ENCODE measurements at places on chromosomes 4 and X.

DNA sequence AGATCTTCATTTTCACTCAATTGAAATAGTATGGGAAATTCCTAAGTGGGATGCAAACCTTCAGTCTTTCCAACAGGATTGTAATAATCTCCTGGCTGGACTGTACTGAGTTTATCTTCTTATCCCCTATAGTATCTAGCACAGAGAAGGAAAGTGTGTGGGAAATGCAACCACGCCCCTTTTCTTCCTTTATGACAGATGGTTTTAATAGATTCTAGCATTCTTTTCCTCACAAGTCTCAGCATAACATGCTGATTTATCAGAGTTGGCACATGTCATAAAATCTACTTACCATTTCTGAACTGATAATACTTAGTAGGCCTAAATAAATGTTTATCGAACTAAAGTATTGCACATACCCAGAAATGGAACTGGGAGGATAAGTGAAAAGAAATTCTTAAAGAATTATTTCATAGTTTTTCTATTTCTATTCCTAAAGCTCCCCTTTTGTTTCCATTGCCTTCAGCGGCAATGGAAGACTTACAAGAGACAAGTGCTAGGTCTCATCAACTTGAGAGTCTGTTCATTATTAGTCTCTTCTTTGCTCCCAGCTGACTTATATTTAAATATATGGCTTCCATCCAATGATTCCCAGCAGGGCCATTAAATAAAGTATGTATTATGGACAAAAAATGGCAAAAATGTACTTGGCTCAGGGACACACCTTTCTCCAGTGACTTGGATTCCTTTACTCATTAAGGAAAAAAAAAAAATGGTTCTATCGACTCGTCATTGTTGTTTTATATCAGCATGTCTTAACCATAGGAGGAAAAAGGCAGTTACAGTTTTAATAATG is 484.5 kb downstream of the IL1RAPL1 start:
- DNase-seq, result no peak

GRCh38 chr4:169128902-169129301 is 118.8 kb upstream of the CBR4 start:
- DNase-seq, result no peak

GRCh38 chrX:83759872-83760271 is 101.1 kb upstream of the CYLC1 start:
- DNase-seq, result no peak

DNA sequence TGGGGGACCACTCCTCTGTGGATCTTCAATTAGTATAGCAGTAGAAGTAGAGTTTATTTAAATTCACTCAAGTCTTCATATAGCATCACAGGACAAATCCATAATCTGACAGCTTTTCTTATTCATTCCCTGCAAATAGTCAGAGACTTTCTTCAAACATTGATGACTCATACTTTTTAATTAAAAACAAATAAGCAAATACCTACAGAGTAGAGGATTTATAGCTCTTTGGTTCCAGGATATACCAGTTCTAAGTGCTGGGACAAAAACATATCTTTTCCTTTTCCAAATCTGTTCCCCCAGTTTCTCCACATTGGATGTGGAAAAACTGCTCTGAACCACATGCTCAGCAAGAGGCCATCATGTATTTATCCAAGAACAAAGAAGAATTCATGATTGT is 24.1 kb downstream of the EMCN start:
- DNase-seq, result no peak

DNA sequence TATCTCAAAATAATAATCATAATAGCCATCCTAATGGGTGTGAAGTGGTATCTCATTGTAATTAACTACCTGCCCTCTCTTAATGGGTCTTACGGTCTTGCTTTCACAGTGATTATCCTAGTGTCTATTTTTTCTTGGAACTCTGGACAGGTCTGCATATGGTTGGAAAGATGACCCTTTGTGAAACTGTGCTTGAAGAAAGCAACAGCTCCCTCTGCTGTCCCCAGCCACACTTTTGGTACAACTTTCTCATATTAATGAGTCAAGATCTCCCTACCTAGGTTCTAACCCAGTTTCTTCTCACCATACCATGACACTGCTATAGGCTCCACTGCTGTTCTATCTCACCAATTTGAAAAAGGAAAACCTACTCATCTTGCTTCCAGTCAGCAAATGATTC is 2.4 kb downstream of the TFDP3 start:
- DNase-seq, result no peak

- DNase-seq, result no peak
Observed at GRCh38 chr4:183106839-183107238, 7.8 kb downstream of the WWC2 start.

GRCh38 chr4:164438321-164438720 is 315.6 kb upstream of the SMIM31 start:
- no peak for DNase-seq

- DNase-seq, result no peak
Observed at GRCh38 chr4:127236889-127237288, 395.9 kb upstream of the INTU start.

DNA sequence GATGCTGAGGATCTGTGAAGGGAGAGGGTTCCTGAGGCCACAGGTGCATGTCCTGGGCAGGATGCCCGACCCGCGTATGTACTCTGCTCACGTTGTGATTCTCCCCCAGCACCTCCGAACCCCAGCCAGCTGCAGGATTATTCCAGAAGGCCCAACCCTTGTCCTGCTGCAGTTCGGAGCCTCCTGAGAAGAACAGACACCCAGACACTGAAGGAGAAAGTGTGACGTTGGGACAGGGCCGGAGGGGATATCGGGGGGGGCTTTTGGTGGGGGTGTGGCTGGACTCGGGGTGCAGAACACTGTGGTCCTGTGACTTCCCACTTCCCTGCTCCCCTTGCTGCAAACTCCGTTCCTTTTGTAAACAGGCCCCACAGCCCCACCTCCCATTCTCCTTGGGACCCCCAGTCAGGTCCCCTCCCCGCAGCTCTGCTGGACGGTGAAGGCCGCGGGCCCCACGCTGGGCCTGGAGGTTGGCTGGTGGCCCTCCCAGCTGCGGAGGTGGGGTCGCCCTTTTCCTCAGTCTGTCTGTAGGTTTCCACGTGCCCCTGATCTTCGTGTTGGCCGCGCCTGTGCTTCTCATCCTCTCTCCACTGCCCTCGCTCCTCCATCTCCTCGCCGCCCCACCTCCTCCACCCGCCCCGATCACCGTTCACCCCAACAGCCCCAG is 83.0 kb upstream of the ADRA2C start:
- DNase-seq, result no peak

GRCh38 chr4:145781351-145781750 is 101.4 kb downstream of the C4orf51 start:
- no peak for DNase-seq

GRCh38 chr4:121154103-121154515 is 10.0 kb downstream of the TNIP3 start:
- no peak for DNase-seq

- no peak for DNase-seq
Observed at GRCh38 chr4:7757501-7758471, 181.9 kb downstream of the AFAP1 start.

GRCh38 chr4:106303548-106304281 is 12.3 kb downstream of the TBCK start:
- DNase-seq, result no peak

DNA sequence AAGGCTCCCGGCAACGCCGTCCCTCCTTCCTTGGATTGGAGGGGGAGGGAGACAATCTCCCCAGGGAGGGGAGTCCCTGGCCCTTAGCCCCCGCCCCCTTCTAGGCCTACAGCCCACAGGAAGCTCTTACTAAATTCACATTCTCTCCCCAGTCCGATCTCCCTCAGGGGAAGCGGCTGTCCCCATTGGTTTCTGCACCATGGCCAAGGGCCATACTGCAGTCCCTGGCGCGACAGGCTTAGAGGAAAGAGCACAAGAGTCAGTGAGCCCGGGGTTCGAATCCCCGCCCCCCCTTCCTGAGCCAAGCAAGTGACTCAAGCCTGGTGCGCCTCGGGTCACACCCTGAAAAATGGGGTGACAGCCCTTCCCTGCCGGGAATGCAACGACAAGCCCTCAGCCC is 1.1 kb downstream of the ABLIM2 start:
- DNase-seq, result no peak

GRCh38 chr4:147638942-147639341 is 21.7 kb downstream of the TMEM184C start:
- no peak for DNase-seq

DNA sequence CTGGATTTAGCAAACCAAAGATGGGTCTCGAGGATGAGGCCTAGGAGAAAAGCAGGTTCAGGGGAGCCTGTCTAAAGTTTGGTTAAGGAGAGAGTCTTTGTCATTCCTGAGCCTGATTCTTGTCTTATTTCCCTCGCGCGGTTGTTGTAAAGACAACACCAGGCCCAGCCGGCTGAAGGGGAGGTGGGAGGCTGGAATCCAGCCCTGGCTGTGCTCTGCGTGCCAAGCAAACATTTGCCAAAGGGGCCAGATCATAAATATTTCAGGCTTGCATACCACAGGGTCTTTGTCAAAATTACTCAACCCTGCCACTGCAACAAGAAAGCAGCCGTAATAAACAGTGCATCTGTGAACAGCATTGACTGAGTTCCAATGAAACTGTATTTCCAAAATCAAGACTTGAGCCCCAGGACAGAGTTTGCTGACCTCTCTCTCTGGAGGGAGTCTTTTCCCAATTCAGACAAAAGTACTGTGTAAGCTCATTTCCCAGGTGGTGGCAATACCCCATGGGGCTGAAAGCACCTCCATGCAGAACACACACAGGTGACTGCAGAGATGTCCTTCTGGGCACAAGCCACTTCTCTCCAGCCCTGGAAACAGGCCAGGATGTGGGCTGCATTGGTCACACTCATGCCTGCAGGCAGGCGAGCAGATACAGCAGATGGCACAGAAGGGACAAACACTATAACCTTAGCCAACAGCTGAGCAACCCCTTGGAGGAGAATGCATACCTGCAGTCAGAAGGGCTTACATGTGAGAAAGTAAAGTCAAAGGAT is 320.3 kb downstream of the STK32B start:
- no peak for DNase-seq

GRCh38 chr4:15989424-15989823 is 26.4 kb upstream of the FGFBP2 start:
- no peak for DNase-seq

- no peak for DNase-seq
Observed at GRCh38 chr4:110087070-110087708, 111.2 kb downstream of the ELOVL6 start.

DNA sequence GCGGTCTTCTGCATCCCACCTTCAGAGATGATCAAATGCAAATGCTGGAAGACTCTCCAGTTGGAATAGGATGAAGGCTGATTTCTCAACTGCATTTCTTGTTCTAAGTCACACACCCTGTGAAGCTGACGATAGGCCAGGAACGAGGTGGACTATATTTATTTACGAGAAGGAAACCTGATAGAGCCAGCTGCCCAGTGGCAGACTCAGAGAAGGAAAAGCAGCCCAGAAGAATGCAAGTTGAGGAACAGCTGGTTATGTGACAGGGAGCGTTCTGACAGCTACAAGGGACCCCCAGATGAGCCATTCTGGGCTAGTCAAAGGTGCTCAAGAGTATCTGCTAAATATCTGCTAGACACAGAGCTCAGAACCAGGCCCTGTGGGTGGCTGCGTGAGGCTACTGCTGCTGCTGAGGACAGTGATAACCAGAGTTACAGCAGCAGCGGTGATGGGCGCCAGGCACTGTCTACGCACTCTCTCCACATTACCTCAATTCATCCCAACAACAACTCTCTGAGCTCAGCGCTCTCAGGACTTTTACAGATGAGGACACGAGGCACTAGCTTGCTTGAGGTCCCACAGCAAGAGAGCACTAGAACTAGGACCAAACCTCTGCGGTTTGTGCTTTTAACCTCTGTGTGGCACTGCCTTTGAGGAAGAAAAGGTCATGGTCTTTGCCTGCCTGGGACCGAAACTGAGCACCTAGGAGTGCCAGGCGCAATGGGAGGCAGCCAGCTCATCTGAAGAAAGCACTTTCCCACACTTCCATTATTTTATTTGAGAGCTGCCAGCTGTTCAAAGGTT is 69.0 kb downstream of the GATB start:
- DNase-seq, result no peak

DNA sequence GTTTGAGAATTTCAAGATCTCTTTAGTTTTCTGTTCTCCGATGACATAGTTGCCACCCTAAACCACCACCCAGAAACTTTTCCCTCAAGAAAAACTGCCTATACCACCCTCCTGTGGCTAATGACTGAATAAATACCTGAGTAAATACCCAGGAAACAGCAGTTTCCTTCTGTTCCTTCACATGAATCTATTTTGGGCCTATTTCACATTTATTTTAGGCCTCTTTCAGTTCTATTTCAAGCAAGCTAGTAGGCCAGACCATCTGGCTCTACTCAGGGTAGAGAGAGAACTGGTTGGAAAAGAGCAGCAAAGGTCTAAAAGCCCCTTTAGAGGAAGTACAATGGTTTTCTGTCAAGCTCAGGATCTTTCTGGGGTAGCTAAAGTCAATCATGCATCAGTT is 23.4 kb downstream of the ARHGEF9 start:
- DNase-seq, result no peak

- DNase-seq, result no peak
Observed at GRCh38 chr4:30456716-30457115, 263.5 kb upstream of the PCDH7 start.

GRCh38 chr4:107685740-107686139 is 34.3 kb downstream of the PAPSS1 start:
- no peak for DNase-seq

DNA sequence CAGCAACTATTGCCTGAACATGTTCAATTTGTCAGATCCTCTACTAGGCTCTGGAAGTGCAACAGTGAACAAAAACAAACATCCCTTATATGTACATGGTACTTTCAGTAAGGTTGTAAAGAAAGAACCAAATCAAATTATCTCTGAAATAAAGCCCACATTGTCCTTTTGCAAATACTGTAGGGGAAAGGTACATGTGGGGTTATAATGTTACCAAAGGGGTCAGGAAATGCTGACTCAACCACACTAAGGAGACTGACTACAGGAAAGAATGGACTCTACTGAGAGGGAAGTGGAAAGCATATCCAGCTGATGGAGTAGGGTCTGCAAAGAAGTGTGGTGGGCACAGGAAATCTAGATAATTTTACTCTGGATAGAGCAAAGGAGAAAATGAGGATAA is 61.5 kb downstream of the PCDH18 start:
- DNase-seq, result no peak

- no peak for DNase-seq
Observed at GRCh38 chr4:654871-655463, 19.1 kb downstream of the ATP5ME start.

DNA sequence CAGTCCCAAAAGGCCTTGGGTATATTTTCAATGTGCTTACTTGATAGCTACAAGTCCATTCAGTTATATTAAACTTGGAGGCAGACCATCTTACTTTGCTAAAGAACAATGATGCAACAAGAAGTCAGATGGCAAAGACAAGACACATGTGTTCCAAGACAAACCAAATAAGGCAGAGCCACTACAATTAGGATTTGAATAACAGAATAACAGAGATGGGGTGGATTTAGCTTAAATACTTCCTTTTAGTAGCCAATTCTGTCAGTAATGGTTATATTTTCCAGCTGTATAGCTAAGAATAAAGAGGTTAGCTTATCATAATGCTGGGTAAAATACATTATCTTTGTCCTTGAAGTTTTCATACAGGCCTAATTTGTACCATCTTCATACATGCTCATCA is 37.7 kb upstream of the FRAS1 start:
- no peak for DNase-seq

GRCh38 chr4:176309046-176309445 is 10.7 kb upstream of the SPCS3 start:
- DNase-seq, result no peak

Measured in stimulated activated CD8-positive, alpha-beta memory T cell treated with anti-CD3 and anti-CD28 coated beads, Interleukin-4, amount 100 ng/mL, for 4 hours (primary cell).